Activated T-cell treated with anti-CD3 and anti-CD28 coated beads for 24 hours (primary cell): ENCODE measurements at places on chromosomes 2 and 18.

GRCh38 chr2:74441690-74442482 is at the start of gene RTKN:
TSS of gene RTKN (minus strand) at chr2:74441937. CDS start at chr2:74441816, 121 bp downstream.
- no peak for DNase-seq

GRCh38 chr2:232496501-232497270 is 9.1 kb upstream of the ECEL1 start:
- no peak for DNase-seq

- no peak for DNase-seq
Observed at GRCh38 chr18:34153711-34154110, 71.0 kb downstream of the NOL4 start.

DNA sequence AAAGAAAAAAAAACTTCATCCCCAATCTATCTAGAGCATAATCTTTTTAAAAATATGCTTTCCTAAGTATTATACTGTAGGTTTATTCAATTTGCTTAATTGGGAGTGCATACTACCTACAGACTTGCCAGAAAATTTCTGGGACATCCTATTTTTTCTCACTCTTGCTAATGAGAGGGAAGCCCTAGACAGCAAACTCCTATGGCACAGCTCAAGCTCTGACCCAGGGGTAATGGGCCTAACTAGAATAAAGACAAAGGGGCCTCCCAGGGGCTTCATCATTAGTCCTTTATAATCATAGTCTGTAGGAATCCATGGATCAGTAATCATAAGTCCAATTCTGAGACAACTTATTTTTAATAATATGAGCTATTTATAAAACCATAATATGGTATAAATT is 142.6 kb upstream of the ITGA4 start:
- DNase-seq: no peak

DNA sequence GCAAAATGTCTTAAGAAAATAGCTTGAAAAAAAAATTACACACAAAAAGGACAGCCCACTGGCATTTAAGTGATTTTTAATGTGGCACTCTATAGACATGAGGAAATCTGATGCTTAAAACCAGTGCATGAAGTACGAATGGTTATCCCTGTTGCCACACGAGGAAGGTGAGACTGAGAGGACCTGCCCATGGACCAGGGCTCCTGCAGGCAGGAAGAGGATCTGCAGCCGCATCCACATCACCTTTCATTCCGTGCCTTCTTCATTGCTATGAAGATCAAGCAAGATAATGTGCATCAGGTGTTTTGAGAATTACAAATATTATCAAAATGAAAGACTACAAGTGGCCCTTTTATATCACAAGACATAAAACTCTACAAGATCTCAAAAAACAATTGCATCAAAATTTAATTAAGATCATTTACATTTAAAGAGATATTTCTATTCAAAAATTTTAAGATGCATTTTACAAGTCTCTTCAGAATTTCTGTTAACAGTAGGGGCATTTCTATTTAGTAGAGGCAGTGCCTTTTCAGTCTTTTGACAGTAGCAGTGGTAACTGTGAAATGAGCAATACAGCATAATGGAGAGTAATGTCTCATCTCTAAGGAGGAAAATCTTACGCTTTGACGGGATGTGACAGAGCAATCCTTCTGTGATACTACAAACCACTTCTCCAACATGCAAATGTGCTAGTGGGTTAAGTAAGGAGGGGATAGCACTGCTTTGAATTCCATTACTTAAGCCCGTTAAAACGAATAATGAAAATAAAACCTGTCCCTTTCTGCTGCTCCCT is 83.4 kb downstream of the SLC5A7 start:
- no peak for DNase-seq

- DNase-seq: no peak
Observed at GRCh38 chr2:199989822-199990221, 34.4 kb downstream of the MAIP1 start.

DNA sequence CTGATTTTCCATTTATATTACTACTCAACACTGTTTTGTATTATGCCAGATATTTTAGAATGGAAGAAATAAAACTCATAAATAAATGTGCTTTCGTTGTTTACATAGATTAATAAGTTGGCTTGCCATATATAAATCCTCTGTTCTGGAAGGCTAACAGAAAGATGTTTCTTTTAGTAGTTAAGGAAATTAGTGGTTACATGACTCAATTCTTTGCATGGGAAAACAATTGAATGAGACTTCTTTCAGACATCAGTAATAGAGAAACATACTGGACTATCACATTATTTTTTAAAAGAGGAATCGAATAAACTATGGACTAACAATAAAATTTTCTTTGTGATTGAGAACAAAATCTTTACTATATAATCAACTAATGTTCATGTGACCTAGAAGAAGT is 336.5 kb downstream of the KCNS3 start:
- DNase-seq: no peak

DNA sequence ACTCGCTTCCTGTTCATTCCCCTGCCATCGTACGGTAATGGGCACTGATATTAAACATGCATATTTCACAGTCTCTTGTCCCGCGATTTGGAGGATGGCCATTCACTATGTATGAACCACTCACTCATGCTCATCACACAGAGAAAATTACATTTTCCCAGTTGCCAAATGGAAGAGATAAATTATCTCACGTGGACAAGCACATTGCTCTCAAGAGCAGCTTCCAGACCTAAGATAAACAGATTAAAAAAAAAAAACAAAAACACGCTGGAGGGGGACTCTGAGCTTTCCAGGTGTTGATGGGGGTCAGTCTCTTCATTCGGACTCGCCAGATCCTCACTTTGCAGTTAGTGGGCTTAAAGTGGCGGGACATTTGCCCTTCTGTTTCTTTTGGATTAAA is 1.7 kb upstream of the MAPK4 start:
- no peak for DNase-seq

GRCh38 chr2:165868211-165868610 is 74.2 kb upstream of the GALNT3 start:
- no peak for DNase-seq

DNA sequence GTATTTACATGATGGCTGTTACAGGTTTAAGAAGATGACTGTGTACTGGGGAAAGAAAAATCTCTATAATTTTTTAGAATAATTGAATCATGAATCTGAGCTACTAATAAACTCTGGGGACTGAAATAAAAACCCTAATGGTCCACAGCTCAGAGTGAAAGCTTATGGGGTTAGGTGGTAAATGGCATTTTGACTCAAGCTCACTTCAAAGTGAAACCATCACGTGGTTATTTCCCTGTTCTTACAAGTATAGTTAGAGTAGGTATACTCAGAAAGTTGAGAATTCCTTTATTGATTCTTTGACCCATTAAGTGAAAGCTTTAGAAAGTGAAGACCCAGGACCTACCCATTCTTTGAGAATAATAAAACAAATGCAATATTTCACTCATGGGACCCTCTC is 626.2 kb upstream of the SETBP1 start:
- DNase-seq: no peak

DNA sequence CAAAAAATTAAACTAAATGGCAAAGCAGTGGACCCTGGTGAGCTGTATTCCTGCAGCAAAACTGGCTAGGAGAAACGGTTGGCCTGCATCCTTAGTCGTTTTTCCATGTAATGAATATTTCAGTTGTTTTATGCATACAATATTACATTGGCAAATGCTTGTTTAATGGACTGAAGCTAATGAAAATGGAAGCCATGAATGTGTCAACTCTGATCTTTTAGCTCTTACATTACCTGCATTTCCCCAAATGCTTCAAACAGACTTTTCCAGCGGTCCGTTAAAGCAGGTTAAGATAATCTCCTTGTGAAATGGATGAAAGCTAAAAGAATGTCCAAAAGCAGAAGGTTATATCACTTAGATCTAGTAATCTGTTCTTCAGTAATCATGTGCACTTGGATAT is 686.3 kb upstream of the SETBP1 start:
- no peak for DNase-seq

DNA sequence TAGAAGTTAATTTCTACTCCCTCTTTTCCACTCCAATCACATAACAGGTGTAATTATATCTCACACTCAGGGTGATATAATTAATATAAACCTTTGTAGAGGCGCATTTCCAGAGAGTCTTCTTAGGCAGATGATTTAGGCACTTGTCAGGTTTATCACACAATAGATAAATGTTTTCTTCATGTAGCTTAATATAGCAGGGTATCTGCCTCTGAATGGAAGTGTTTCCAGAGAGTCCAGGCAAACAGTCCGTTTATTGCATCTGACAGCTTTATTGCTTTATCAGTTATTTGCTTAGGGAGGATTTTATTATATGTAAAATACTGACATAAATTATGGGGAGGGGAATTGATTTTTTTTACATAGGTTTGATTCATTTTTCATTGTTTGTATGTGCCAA is 766.3 kb downstream of the SLC4A3 start:
- DNase-seq: no peak

DNA sequence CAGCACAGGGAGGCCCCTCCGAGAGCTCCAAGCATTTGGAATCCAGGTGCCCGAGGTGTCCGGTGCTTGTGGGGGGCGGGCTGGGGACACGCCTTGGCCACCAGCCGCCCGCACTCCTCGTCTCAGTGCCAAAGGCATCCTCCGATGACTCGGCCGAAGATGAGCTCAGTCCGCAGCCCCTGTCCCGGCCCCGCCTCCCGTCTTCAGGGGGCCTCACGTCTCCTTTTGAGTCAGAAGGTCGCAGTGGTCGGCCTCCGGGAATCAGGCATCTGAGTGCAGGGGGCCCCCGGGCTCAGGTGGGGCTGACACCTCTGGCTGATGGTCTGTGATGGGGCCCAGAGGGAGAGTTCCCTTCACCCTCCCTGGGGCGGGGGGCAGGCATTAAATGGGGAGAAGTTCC is 74.8 kb downstream of the NFATC1 start:
- no peak for DNase-seq

DNA sequence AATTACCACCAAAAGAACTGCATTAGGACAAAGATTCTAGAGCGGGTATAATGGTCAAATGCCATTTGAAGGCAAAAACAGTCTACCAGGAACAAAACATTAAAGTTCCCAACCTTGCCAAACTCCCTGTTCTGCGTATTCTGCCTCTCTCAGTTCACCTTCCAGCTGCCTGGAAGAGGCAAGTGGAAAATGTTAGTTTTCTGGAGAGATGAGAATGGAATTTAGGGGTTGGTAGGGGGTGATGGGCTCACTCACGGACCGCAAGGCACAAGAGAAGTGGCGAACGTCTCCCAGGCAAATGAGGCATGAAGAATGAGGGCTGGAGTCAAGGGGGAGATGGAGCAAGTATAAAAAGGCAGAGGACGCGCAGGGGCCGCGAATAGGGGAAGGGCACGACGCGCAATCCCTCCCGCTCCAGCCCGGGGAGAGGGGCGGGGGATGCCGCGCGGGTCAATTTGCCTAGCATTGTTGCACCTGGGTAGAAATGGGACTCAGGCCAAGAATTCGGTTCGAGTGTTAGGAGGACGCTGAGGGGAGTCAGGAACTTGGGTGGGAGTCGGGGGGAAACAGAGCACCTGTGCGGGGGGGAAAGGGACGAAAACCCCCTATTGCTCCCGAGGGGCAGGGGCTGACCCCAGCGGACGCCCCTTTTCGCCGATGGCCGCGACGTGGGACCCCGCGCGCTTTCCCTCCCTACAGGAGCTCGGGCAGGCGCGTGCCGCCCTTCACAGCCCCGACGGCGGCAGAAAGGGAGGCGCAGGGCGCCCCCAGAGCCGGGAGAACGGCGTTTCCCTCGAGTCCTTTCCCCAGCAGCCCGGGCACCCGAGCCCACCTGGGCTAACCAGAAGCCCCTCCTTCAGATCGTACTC is 573 bp downstream of the PAIP2B start:
- DNase-seq: no peak

- DNase-seq: no peak
Observed at GRCh38 chr18:26185267-26185666, 41.0 kb upstream of the TAF4B start.

DNA sequence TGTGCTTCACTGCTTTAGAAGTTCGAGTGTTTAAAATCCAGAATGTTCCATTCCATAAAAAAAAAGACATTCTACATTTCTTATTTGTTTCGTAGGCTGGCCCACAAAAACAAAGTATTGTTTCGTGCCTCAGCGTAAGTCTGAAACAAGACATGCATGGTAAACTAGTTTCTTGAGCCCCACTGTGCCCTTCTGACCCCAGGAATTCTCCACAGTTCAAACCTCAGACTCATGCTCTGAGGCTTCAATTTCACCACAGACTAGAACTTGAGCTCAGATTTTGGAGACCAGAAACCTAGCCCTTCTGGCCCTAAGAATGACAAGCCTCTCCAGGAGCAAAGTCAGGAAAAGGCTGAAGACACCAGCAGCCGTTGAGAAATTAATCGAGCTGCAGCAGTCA is 151.5 kb downstream of the SLC8A1 start:
- DNase-seq: no peak

DNA sequence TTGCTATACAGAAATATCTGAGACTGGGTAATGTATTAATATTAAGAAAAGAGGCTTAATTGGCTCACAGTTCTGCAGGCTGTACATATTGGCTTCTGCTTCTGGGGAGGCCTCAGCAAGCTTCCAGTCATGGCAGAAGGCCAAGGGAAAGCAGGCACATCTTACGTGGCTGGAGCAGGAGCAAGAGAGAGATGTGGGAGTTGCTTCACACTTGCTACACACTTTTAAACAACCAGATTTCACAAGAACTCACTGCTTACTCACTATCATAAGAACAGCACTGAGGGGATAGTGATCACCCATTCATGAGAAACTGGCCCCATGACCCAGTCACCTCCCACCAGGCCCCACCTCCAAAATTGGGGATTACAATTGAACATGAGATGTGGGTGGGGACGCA is 50.6 kb downstream of the MAPRE2 start:
- no peak for DNase-seq

DNA sequence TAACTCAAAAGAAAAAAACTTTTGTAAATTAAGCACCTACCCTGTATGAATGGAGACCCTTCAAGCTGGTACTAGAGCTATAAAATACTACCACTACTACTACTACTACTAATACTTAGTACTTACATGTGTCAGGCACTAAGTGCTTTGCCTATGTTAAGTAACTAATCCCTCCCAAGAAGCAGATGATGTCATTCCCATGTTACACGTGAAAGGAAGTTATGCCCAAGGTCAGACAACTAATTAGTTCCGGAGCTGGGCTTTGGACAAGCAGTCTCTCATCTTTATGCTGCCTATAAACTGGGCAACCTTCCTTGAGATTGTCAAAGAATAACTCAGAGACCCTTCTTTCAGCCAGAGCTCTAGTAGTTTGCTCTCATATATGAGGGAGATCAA is 13.9 kb upstream of the ATP6V1B1 start:
- no peak for DNase-seq

GRCh38 chr18:49494660-49495059 is 7.6 kb upstream of the C18orf32 start:
- DNase-seq: no peak

- DNase-seq: no peak
Observed at GRCh38 chr2:103754530-103754929, 992.7 kb downstream of the TMEM182 start.

GRCh38 chr18:62829936-62830335 is 114.6 kb downstream of the PHLPP1 start:
- no peak for DNase-seq
